AG09319 (cell line): ENCODE measurements at places on chromosomes 2 and 18.

- DNase-seq, result no peak
These were observed 75.3 kb upstream of the SIX3 start for GRCh38 chr2:44866152-44866551.

GRCh38 chr18:26549263-26550094 is 1.1 kb upstream of the KCTD1 start:
- no peak for DNase-seq

DNA sequence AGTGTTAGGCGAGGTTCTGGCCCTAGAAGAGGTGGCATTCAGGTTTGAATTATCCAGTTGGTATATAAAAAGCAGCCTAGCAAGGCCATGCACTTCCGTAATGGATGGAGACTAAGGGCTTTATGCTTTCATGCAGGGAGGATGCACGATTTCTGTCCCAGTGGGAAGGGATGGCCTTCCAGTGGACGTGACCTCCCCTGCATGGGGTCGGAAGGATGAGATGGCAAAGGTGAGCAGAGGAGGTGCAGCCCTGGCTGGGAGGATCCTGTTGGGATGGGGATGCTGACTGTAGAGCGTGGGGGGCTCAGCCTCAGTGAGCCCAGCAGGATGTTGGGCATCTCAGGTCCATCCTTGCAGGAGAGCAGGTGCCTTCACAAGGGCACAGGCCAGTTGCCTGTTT is 4.8 kb downstream of the ASB18 start:
- no peak for DNase-seq

- DNase-seq, result no peak
These were observed 226.1 kb downstream of the LRRTM1 start for GRCh38 chr2:80078290-80079036.

- no peak for DNase-seq
These were observed 569.3 kb downstream of the TDRD15 start for GRCh38 chr2:21693081-21693480.

DNA sequence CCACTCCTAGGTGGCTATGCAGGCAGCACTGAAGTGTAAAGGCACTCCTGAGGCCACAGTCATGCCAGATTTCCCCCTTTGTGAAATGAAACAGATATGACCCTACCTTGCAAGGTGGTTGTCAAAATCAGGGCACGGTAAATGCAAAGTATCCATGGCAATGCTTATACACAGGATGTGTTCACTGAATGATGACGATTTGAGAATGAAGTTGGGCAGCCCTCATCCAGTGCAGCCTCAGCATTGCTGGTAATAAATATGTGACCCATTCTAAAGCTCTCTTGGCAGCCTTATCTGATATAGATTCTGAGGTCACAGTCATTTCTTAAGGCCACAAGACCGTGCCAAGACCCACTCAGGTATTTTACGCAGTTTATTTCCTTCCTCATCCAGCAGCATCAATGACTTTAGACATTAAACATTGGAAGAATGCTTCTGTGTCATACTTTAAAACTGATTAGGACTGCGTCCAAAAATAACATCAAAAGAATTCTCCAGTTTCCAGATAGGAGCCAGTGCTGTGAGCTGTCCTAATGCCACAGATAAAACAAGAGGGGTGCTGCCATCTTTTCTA is 125.5 kb upstream of the SERTAD2 start:
- no peak for DNase-seq

DNA sequence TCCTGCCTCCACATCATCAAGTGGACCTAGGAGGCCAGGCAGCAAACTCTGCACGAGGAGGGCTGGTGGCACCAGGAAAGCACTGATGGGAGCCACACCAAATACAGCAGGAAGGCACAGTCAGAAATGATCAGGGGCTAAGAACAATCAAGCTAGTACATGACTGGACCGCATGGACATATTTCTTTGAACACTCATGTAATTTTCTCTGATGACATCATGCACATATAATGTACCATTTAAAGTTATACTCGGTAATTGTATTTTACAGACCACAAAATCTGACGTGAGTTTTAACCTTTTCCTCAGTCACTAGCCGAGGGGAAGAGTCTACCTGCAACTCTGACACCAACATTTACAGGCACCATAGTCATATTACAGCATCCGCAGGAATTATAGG is 76.7 kb downstream of the XDH start:
- DNase-seq, result peak; percentile 31

- no peak for DNase-seq
These were observed 4.4 kb downstream of the NEB start for GRCh38 chr2:151729837-151730236.

DNA sequence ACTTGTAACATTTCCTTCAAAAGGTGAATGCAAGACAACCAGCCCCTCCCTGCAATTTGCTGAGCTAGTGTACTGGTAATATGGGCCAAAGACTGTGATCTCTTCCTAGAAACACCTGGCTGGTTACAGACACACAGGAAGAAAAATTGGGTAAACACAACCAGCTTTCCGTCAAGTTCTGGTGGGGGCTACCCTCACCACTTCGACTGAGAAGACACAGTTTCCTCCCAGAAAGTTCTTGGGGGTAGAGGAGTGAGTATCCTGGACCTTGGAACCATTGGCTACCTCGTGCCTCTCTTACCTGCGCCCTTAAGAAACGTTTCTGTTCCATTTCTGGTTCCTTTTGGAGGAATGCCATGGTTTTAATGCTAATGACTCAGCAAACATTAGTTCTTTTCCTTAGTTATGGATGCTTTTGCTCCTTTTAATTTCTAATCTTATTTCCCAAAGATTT is 120.9 kb upstream of the DLX2 start:
- DNase-seq, result no peak

- DNase-seq, result no peak
These were observed 441.8 kb downstream of the SETBP1 start for GRCh38 chr18:45122506-45122905.

GRCh38 chr18:69944436-69944835 is 3.2 kb downstream of the CD226 start:
- no peak for DNase-seq

DNA sequence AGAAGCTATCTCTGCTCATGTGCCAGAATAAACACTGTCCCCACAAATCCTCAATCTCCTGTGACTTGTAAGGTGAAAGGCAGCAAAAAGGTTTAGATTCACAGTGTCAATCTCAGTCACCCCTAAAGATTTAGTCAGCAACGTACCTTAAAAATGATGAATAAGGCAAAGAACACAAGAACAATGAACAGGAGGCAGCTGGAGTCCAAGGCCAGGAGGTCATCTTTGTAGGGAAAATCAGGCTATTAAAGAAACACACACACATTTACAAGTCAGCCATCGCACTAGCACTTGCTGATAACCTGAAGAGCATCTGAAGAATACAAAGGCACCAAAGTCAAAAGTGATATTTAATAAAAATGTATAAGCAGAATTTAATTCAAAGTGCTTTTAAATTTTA is 16.6 kb downstream of the LAPTM4A start:
- DNase-seq, result no peak

GRCh38 chr2:208929139-208929864 is 494.5 kb upstream of the MAP2 start:
- DNase-seq, result no peak

GRCh38 chr2:160820691-160821090 is 327.1 kb upstream of the RBMS1 start:
- DNase-seq, result no peak

DNA sequence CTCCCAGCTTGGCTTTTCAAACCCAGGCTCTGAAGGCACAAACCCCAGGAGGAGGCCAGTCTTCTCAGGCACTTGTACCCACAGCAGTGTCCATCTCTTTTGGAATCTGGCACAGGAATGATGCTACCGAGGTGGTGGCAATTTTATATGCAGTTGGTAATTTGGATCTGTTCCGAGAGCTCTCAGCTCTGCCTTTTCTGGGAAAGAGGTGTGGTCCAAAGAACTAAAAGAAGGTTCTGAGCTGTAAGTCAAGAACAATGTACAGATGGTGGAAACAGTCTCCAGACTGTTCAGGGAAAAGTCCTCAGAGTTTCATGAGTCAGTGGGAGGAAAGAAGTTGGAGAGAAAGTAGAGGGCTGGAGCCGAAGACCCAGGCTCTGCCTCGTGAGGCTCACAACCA is 353.4 kb downstream of the TGIF1 start:
- no peak for DNase-seq

DNA sequence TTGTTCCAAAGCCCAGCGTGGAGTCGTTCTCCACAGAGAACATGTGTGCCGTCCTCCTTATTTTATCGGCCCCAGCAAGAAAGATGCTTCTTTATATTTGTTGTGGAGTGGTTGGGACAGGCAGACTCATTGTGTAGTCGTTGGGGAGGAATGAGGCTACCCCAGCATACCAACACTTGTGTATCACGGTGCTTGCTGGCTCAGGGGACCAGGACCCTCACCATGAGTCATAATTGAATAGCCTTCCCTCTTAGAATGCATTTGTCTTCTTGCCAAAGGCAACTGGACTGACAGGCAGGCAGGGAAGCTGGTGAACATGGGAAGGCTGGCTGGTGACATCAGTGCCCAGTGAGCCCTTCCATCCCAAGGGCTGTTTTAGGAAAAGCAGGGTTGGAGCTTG is 4.7 kb downstream of the CAPN10 start:
- DNase-seq, result no peak

DNA sequence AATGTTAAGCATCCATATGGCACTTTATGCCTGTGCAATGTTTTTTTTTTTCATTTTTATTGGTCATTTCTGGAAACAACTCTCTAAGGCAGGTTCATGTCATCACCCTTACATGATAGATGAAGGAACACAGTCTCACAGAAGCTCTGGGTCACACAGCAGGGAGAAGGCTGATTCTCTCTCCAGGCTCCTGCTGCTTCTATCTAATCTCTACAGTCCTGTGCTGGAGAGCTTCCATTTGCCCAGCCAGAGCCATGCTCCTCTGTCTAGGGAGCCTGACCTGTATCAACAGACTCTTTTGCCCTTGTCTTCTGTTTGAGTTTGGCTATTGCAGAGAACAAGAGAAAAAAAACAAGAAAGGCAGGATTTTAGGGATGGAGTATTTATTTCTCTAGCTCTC is 584.8 kb downstream of the MBD2 start:
- DNase-seq, result no peak

- no peak for DNase-seq
These were observed 187.7 kb downstream of the IRS1 start for GRCh38 chr2:226611944-226612318.

DNA sequence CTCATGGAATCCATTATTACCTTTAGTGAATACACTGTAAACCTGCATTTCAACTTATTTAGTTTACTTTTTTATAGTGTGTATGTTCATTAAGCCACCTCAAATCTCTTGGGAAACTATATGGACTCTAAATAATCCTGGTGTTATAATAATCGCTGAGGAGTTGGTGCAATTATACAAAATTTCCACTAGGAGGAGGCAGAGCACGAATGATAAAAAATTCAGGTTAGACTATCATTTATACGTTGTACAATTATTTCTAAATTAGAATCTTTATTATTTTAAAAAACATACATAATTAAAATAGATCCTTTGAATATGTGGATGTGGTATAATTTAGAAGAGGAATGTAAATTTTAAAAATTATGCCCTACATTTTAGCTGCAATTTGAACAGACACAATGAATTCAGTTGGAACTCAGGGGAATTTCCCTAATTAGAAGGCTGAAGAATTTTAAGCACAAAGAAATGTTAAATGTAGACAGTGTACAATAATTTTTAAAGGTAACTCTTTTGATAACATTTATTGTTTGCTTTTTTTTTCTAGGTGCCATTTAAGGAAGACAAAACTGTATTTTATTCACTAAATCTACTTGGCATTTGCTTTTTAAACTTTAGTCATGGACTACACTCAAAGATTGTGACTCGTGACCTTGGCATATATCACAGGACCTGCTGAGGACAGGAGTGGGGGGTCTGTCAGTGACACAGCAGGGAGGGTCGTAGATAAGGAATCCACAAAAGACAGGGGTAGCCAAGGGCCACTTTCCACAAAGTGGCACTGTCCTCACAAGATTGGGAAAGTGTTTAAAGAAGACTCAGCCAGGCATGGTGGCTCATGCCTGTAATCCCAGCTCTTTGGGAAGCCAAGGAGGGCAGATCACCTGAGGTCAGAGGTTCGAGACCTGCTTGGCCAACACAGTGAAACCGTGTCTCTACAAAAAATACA is 45.5 kb downstream of the RAB12 start:
- no peak for DNase-seq

GRCh38 chr18:27656167-27656778 is 471.2 kb upstream of the CHST9 start:
- no peak for DNase-seq

GRCh38 chr18:2983296-2983695 is 29.6 kb downstream of the LPIN2 start:
- DNase-seq, result no peak

DNA sequence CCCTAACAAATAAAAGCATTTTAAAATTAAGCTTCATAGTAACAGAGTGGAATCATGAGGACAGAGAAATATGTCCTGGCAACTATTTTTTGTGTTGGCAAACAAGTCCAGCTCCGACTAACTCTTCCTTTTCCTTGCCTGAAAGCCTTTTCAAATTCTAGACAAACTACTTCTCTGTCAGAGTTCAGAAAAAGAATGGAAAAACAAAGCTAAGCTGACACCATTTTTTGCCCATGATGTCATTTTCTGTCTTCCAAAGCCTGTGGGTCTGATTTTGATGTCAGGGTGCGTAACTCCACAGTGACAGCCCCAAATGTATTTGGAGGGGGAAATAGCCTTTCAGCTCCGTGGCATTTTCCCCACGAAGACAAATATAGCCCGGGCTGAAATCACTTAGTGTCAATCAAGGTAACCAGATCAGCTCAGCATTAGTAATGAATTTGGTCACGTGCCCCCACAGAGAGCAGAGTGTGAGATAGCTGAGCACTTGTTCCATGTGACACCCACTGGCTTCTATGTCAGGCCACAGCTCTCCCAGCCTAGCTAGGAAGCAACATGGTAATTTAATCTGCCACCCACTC is 233.0 kb upstream of the SIX2 start:
- DNase-seq, result no peak

DNA sequence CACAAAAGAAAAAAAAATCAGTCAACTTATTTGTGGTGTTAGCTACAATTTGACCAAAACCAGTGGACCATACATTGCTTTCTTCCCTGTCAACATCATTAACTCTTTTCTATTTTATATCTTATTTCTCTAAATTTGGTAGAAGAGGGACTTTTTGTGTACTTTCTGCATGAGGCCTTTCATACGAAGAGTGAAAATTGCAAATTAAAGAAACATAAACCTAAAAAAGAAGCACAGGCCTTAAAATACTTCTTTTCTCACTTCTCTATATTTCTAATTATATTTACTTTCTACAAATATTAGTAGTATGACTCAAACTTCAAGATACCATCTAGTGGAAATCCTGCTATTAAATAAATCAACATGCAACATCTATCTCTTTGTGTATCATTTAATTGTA is 1073.4 kb upstream of the ZEB2 start:
- DNase-seq, result no peak

- no peak for DNase-seq
These were observed 469.3 kb upstream of the RAB12 start for GRCh38 chr18:8139891-8140406.

- no peak for DNase-seq
These were observed 728.6 kb upstream of the CDH2 start for GRCh38 chr18:28905509-28905908.

DNA sequence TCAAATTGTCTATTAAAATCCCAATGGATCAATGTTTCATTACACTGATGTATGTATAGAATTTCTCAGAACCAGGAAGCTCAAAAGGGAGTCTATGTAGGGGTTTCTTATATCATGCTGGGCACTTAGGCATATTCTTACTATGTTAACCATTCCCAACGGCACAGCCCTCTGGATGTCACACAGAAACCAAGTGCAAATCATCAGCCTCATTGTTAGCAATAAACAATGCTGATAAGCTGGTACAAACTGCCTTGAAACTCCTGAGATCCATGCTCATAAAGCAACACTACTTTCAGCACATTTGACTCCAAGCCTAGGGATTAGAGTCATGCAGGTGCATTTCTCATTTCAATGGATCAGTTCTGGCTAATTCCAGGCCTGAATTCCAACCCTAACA is 730.2 kb upstream of the SLC39A10 start:
- no peak for DNase-seq
